Fibroblast of villous mesenchyme (primary cell): ENCODE measurements at places on chromosomes 4 and X. TPM values are rescaled to one million over a fixed set of nuclear protein-coding genes. Genes with fewer than 3 reads are reported as not detected.

DNA sequence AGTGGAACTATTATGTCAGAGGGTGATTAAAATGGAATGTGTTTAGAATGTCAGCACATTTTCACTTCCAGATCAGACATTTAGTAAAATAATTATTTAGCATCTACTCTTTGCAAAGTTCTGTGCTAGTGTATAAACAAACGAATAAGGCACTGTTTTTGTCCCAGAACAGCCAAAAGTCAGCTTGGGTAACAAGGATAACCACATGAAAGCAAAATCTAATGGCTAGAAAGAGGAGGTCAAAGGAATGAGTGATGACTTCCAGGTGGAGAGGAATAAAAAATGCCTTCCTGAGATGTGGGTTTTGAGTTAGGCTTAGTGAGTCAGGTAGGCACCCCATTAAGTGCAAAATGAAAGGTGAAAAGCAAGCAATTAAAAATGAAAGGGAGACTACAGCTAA, 112.6 kb downstream of the ATP10D start:
- no peak for DNase-seq

- DNase-seq = peak; percentile 93
Measured at GRCh38 chrX:12955882-12956703, 18.8 kb upstream of the TMSB4X start.

DNA sequence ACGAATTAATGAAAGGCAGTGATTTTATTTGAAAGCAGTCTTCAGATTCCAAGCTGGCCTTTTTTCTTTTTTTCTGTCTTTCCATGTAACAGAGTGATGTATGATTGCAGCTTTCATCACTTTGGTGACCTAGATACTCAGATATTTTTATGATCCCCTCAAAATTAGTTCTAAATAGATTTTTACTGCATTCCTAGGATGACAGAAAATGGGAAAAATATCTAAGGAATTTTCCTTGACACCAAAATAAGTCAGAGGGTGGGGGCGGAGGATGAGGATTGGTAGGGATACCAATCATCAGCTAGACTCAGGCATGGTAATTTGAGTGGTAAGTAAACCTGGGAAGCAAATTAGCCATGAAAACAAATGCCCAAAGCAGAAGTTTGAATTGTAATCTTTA, 11.9 kb upstream of the HMGB2 start:
- peak; percentile 24 for DNase-seq

DNA sequence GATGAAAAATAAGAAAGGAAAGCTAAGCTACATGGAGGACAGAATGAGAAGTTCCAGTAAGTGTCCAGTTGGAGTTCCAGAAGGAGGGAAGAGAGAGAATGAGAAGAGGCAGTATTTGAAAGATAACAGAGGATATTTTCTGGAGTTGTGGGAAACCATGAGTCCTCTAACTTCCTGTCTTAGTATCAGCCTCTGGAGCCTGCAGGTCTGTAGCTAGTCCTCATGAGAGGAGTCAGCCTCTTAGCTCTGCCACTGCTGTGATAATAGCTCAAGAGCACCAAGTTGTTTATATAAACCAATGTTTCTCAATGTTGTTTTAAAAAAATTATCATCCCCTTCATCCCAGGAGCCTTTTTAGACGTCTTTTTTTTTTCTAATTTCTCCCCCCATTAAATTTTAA, 2.4 kb upstream of the PLAC1 start:
- DNase-seq = peak; percentile 60

DNA sequence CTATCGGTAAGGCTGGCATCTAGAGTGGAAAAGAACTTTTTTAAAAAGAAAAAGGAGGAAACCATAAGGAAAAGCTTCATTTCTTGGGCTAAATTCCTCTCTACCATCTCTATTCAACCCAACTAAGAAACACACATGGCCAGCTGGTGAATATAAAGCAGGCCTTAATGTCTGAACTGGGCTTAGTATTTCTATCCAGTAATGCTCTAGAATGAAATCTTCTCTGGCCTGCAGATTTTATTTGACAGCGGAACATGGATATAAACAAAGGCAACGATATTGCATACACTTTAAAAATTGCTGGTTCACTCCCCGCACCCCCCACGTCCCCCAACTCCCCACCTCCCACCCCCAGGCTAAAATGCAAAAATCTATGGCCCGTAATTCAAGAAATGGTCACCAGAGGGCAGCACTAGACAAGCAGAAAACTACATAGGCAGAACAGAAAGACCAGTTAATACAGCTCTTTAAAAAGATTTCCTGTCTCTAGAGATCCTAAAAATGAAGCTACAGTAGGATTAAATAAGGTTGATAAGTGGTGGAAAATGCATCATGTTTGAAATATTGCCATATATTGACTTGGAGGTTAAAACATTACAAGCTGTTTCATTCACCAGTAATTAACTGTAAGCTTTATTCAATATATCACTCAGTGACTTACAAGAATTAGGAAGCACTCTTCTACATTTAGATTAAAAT, 155.2 kb upstream of the GALNT7 start:
- peak; percentile 45 for DNase-seq

GRCh38 chr4:109276482-109277095, 25.9 kb downstream of the COL25A1 start:
- DNase-seq = no peak

DNA sequence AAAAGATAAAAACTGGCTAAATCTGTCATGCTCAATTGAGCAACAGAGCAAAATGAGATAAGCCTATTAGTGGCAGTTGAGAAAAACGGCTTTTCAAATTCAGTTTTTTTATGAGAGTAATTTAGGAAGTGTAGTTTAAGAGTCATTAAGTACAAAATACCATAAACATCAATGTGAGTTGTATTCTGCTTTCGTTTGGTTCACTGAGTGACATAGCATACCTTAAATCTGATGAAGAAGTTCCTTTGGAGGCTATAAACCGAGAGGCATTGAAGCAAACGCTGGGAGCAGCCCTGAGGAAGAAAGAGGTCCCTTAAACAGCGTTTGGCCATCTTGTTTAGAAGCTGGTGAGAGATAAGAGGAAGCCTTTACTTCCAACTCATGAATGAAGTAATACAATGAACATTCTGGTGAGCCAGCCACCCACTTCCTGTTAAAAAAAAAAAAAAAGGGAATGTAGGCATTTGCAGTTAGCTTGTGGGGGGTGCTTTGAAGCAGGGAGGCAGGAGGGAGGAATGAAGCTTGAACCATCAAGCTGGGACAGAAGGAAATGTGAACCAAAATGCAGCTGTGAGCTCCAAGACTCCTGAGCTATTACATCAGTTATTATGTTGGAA, 132.3 kb downstream of the ZNF330 start:
- peak; percentile 74 for DNase-seq

- no peak for DNase-seq
Measured at GRCh38 chrX:130552444-130553073, 150.8 kb downstream of the RBMX2 start.

- peak; percentile 61 for DNase-seq
Measured at GRCh38 chr4:76801621-76802235, 96.2 kb downstream of the SOWAHB start.

GRCh38 chr4:8282134-8282641, 12.6 kb downstream of the HTRA3 start:
- no peak for DNase-seq

DNA sequence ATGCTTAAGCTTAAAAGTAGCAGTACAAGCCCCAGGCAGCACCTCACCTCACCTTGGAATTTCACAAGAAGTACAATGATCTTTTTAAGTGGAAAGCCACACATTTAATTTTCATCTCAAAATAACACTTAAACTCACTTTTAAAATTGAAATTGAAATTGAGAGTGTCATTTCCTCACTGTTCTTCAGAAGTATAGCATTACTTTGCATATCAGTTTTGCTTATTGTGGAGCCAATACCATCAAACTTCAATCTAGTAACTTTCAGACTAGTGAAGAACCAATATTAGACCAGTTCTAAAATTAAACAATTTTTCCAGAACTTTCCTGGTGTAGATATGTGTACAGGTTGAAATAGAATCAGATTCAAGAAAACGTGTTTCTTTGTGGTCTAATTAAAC, 242.4 kb downstream of the NDST4 start:
- no peak for DNase-seq

DNA sequence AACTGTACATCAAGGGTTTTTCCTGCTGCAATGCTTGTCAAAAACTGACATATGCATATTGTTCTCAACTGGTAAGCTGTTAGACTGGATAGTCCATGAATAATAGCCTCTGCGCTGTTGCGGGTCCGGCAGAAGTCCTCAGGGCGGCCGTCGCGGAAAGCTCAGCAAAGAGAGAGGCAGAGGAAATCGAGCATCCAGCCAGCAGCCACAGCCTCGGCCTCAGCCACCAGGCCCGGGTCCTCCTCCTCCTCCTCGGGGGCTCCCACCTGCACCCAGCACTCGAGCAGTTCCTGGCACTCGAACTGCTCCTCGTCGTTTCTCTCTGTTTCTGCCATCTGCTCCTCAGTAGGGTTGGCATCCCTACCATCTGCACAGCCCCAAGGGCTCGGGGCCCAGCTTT, 53.7 kb downstream of the UPRT start:
- DNase-seq = no peak

GRCh38 chrX:40154853-40155588, 57.3 kb upstream of the BCOR start:
- DNase-seq = peak; percentile 81

- no peak for DNase-seq
Measured at GRCh38 chr4:54077812-54078211, 13.4 kb upstream of the CHIC2 start.

DNA sequence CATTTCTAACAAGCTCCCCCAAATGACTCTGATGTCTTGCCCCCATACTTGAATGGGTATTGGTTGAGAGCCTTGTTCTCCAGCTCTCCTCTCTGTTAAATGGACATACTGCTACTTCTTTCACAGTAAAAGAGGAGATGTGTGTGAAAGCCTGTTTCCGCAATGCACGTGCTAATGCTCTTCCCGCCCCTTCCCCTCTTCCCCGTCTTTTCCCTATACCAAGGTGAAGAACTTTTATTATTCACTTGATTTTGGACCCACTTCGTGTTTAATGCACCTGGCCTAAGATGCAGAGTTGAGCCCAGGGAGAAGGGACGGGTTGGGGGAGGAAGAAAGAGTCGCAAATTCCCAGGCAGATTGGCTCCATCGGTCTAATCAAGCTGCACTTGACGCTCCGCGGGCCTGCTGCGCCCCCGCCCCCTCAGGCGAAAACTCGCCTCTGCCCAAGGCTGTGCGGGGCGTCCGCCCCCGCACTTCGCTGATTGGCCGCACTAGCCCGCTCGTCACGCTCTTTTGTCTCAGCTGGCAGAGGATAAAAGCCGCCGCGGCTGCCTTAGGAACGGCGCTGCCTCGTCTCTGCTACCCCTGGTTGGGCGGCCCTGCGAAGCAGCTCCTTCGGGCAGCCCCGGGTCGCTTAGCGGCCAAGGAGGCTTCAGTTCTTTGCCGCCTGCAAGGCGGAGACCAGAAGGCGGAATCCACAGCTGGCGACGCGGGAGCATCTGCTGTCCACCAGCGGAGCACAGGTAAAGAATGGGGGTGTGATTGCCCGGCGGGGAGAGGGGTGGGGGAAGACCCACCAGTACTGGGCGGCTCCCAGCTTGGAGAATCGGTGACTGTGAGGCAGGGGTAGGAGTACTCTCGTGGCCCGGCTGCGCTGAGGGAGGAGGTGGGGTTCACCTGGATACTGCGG, at the start of gene ZCCHC12:
Gene ZCCHC12 (plus strand): TSS at position 562 of the 910 bp plus-strand sequence. CDS start 1,421 bp downstream, outside the sequence.
- DNase-seq = peak; percentile 36

GRCh38 chr4:20178902-20179576, 72.7 kb upstream of the SLIT2 start:
- DNase-seq = no peak

- no peak for DNase-seq
Measured at GRCh38 chrX:13666836-13667235, 13.9 kb downstream of the TCEANC start.

- DNase-seq = no peak
Measured at GRCh38 chrX:137040113-137040794, 6.5 kb upstream of the GPR101 start.

DNA sequence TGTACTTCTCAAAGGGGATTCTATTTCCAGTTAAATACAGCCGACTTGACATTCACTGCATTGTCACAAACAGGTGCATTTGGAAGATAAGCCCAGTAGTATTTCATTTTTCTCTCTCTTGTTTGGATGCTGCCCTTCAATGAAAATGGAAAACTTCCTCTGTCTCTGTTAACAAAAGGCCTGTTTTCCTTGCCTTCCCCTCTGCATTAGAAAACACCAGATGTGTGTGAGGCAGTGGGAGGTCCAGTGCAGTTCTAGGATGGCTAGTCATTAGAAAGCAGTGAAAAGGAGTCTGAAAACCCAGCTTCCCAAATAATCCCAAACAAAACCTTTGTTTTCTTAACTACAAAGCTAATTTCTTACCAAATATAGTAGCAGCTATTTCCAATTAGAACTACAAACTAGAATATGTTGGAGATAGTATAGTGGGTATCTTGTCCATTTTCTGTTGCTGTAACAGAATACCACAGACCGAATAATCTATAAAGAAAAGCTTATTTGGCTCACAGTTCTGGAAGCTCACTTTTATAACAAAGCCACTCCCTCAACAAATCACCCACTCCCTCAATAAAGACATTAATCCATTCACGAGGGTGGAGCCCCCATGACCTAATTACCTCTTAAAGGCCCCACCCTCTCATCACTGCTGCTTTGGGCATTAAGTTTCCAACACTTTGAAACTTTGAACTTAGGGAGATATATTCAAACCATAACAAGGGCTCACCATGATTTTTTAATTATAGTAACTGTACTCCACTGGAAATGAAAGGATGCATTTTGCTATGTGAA, 452.1 kb upstream of the RPS6KA3 start:
- DNase-seq = no peak

- DNase-seq = no peak
Measured at GRCh38 chr4:46765465-46765864, 143.6 kb downstream of the COX7B2 start.

- DNase-seq = no peak
Measured at GRCh38 chrX:102339312-102340298, 92.6 kb downstream of the NXF2 start.

DNA sequence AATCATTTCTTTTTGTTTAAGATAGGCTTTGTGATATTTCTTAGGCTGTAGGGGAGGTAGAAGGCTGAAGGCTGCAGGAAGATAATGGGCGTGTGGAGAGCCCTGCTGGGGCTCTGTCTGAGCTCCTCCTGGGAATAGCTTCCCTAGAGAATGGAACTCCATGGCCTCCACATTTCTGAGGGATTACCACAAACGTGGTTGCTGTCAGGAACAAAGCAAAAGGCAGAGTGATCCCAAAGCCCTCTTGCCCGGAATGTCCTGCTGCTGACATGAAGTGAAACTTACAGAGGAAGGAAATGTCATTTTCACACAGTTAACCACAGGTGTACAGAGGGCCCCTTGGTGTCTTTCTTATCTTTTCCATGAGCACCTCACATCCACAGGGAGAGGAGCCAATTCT, 89.3 kb downstream of the DDIT4L start:
- DNase-seq = no peak

GRCh38 chr4:55488716-55489115, 58.0 kb downstream of the CLOCK start:
- no peak for DNase-seq

GRCh38 chrX:1483843-1484637, 31.3 kb upstream of the ASMTL start:
- no peak for DNase-seq

RAB33A gene
- total RNA-seq = 1.3 and 3.5 TPM in 2 replicates

TMEM47 gene
- total RNA-seq = 32.2 and 62.6 TPM in 2 replicates

MAGEB2 gene
- 2.6 TPM in 1 of 2 replicates, not detected in the other for total RNA-seq

RNF150 gene
- total RNA-seq = 12.2 and 16.4 TPM in 2 replicates

TEX11 gene
- total RNA-seq = not detected in 2 replicates

SOD3 gene
- 14.2 and 21.9 TPM in 2 replicates for total RNA-seq

LINC00632 gene
- 5.2 and 7.4 TPM in 2 replicates for total RNA-seq

DRD5 gene
- total RNA-seq = not detected in 2 replicates

RTL3 gene
- total RNA-seq = under 0.01 and 0.32 TPM in 2 replicates

DIPK2B gene
- under 0.01 TPM in 1 of 2 replicates, not detected in the other for total RNA-seq

XAGE1A gene
- 0.32 TPM in 1 of 2 replicates, not detected in the other for total RNA-seq

OPHN1 gene
- 9.0 and 13.0 TPM in 2 replicates for total RNA-seq

ADAM29 gene
- total RNA-seq = not detected in 2 replicates

GABRG1 gene
- total RNA-seq = not detected in 2 replicates

MAGEB17 gene
- not detected in 2 replicates for total RNA-seq

FAM193A gene
- 16.8 and 23.7 TPM in 2 replicates for total RNA-seq

ODAPH gene
- not detected in 2 replicates for total RNA-seq
